ENCODE measurements at places on chromosomes 2 and 18.

DNA sequence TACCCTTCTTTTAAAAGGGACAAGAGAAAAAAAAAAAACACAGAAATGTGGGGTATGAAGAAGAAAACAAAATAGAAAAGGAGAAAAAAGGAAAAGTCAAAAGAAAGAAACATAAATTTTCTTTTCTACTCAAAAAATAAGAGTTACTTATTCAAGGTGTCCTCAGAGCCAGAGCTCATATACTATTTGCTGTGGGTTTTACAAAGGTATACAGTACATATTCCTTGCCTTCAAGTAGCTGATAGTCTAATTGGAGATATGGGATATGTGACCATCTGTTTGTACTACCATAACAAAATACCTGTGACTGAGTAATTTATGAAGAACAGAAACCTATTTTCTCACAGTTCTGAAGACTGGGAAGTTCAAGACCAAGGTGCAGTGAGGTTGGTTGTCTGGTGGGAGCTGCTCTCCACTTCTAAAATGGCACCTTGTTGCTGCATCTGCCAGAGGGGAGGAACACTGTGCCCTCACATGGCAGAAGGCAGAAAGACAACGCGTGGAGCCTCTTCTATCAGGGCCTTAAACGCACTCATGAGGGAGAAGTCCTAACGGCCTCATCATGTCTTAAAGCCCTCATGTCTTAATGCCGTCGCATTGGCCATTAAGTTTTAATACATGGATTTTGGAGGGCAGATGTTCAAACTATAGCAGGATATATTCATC, 33.9 kb downstream of the NBAS start:
- no peak for DNase-seq

DNA sequence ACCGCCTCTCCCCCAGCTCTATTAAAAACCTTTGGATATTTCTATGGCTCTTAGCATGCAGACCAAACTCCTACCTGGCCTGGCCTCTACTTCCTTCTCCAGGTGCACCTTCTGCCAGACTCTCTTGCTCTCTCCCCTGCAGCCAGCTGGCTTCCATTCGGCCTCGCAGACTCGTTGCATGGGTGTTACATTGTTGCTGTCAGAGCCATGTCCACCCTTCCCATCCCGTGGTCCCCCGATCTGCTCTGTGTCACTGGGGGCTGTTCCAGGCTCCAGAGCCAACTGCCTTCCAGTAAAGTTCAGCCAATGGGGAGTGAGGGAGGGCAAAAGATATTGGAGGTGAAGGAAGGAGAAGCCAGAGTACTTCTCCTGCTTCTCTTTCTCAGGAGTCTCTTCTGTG, 112.5 kb upstream of the LGALSL start:
- DNase-seq = no peak

DNA sequence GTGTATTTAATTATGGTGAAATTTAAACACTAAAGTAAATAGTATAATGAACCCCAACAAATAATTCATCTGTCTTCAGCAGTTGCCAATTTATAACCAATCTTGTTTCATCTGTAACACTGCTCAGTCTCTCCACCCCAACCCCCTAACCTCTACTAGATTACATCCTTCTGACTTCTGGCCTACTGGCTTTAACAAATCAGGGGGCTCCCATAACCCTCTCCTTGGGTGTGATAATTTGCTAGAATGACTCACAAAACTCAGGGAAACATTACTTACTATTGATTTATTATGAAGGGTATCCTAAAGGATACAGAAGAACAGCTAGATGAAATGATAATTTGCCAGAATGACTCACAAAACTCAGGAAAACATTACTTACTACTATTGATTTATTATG, 50.7 kb downstream of the PIK3C3 start:
- DNase-seq = no peak

- no peak for DNase-seq
Observed at GRCh38 chr2:1990724-1991123, 246.4 kb upstream of the PXDN start.

GRCh38 chr2:114550895-114551793, 108.7 kb downstream of the DPP10 start:
- no peak for DNase-seq

GRCh38 chr2:158932131-158932645, 36.3 kb upstream of the TANC1 start:
- no peak for DNase-seq

- no peak for DNase-seq
Observed at GRCh38 chr2:43391878-43392215, 165.4 kb upstream of the ZFP36L2 start.

DNA sequence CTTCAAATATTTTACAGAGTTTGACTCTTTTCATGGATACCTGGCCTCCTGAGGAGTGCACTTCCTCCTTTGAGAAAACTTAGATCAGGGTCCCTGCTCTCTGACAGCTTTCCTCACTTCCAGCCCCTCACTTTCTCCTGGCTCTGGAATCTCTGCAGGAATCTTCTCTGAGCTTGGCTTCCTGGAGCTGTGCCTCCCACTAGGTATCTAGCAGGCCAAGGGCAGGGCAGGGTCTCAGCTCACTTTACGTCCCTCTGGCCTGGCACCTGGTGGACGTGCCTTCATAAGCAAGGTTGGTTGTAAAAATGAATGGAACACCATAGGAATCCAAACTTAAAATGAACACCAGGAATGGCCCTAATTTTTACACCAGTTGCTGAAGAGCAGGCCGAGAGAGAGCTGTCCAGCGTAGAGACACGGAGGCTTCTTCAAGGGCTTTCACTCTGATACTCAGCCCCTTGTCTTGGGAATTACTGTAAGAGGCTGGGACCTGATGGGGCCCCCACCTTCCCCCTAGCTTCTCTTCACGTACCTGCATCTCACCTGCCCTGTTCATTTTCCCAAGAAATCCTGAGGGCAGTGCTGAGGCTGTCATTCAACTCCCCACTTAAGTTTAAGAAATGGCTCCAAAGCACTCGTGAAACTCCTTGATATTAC, 426.9 kb upstream of the ID2 start:
- DNase-seq = no peak

- DNase-seq = no peak
Observed at GRCh38 chr2:206518997-206519396, 75.7 kb downstream of the ADAM23 start.

GRCh38 chr2:55416786-55417568, 2.7 kb downstream of the CCDC88A start:
- no peak for DNase-seq

GRCh38 chr2:67015681-67016080, 381.5 kb upstream of the ETAA1 start:
- DNase-seq = no peak

GRCh38 chr2:190513877-190514276, 20.6 kb downstream of the NEMP2 start:
- DNase-seq = no peak

GRCh38 chr2:50777954-50778353, 254.0 kb downstream of the NRXN1 start:
- no peak for DNase-seq

- no peak for DNase-seq
Observed at GRCh38 chr2:44570271-44570670, 208.5 kb downstream of the CAMKMT start.

- DNase-seq = no peak
Observed at GRCh38 chr2:102434655-102435381, 11.9 kb downstream of the IL18RAP start.

DNA sequence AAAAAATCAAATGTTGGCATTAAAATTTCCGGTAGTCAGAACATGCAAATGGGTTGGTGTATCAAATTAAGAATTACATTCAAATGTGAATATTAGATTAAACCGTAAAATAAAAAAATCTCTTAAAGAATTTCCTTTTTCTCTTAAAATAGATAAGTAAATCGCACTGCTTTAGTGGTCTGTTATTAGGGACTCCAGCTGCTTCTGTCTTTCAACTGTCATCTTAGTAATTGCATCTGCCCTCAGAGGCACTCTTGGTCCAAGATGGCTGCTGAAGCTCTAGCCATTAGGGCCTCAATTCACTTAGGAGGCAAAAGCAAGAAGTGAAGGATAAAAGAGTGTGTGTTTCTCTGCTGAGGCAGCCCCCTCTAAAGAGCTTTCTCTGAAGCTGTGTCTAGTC, 132.4 kb downstream of the MGAT5 start:
- DNase-seq = no peak

- no peak for DNase-seq
Observed at GRCh38 chr2:156437931-156438410, 1.8 kb downstream of the GPD2 start.

DNA sequence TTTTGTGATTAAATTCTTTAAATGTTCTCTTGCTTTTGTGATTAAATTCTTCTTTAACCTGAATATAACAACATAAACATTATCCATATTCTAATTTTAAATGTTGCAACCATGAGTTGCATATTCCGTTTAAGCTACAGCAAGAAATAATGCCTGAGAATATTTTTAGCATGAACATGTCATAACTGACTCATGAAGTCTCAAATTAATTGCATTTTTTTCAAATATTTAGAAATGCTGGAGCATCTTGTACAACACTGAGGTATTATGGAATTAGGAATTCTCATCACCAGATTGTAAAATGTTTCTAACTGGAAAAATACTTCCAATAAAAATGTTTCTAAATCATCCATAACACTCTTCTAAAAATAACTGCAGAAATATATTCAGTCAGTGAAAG, 14.7 kb downstream of the ROCK2 start:
- no peak for DNase-seq

GRCh38 chr2:114274957-114275356, 167.5 kb upstream of the DPP10 start:
- no peak for DNase-seq

DNA sequence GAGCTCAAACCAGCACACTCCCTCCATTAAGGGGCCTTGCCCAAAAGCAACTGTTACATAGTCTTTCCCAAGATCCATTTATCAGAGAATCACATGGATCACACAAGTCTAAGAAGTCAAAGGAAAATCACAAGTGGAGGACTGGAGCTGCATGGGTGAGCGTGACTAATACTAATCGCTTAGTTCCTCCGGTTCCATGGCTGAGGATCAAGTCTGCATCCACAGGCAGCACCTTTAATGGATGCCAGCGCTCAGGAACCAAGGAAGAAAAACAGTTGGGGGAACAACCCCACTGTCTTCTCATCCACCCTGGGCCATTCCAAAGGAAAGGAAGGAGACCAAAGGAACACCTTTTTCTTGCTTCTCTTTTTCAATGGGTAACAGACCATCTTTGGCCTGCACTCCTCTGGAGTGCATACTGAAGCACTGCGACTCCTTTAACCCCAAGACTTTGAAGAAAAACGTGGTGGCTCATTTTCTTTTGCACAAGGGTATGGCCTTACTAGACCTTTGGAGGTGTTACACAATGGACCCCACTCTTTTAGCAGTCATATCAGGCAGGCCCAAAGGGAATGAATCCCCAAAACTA, 9.2 kb upstream of the WDR33 start:
- DNase-seq = no peak

DNA sequence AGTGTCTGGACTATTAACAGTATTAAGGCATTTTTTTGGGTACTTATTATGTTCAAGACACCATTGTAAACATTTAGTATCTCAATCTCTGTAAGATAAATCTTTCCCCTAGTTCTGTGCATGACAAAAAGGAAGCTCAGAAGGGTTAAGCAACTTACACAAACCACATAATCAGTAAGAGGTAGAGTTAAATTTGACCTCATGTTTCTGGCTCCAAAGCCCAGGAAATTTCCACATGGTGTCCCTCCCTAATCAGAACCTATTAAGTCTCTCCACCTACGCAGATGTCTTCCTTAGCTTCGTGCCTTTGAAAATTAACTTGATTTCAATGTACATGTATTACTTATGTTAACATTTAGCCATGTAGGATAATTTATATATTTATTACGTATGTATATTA, 2.0 kb downstream of the MFSD6 start:
- DNase-seq = no peak

DNA sequence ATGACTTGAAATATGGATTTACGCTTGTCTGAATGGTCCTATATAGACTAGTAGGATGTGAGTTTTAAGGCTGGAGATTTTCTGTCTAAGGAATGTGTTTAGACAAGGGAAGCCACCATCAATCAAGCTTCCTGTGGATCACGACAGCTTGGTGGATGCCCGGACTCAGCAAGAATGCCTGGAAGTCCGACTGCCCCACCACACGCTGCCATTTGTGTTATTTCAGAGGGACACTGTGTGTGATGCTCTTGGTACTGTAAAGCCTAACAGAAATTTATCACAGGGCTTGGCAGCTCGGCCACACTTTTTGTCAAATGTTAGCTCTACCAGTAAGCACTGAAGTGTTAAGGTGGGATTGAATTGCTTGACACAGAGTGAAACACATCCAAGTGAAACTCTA, 127.1 kb upstream of the CDH7 start:
- DNase-seq = no peak

DNA sequence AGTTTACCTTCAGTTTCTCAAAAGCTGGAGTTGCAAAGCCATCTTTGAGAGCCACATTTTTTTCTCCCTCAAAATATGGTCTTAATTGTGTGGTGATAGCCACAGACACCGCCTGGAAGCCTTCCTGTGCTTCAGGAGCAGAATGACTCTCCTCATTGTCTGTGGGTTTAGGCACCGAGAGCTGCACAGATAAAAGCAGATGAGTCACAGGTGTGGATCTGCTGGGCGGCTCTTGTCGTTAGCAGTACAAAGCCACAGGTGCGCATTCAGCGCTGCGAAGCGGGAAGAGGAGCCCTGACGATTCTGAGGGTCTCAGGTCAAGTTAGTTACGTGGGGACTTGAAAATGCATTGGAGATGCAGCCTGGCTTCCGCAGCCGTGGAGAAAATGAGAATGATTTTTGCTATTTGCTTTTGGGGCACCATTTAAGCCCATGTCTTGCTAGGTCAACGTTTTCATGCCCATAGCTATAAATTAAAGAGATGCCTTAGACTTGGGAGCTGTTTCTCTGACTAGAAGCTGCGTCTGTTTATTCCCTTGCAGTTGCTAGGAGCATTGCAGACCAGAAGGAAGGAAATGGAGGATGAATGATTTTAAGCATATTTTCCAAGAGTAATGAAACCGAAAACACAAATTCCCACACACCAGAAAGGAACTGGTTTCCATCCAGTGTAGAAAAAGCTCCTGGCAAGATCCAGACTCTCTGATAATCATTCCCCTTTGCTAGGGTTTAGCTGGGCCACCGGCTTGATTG, 51.5 kb downstream of the KLHL29 start:
- DNase-seq = no peak

DNA sequence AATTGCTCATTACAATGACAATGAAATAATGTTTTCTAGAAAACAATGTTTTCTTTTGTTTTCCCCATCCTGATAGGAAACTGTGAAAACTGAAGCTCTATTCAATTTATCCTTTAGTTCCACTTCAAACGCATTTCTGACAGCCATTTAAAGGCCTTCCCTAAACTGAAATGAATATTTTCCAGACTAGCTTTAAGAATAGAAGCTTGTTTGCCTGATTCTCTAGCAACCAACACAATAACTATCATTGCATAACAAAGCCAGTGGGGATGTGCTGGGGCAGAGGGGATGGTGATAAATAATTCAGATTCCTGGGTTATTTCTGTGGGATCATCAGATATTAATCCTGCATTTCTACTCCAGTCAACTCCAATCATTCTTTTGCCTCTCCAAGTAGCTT, 427.1 kb downstream of the RND3 start:
- DNase-seq = no peak

DNA sequence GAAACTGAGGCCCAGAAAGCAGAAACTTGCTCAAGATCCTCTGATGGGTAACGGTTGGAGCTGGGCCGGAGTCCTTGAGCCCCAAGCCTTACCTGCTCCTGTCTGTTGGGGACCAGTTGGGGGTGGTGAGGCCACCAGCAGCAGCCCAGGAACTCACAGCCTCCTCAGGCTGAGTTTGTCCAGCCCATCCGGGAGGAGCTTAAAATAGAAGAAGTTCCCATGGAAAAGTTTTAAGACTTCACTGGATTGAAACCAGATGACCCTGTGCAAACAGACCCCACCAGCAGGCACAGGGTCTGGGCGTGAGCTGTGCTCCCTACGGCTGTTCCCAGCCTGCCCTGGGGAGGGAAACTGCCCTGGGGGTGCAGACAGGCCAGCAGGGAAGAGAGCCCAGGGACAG, 40.6 kb upstream of the FOSL2 start:
- no peak for DNase-seq

All from NCI-H1417 treated with DMSO at 0.1 percent for 48 hours (cell line).